ENCODE measurements at places on chromosomes 5 and 9.

- DNase-seq = no peak
These were observed 1.1 kb downstream of the SLC31A1 start for GRCh38 chr9:113222482-113222841.

DNA sequence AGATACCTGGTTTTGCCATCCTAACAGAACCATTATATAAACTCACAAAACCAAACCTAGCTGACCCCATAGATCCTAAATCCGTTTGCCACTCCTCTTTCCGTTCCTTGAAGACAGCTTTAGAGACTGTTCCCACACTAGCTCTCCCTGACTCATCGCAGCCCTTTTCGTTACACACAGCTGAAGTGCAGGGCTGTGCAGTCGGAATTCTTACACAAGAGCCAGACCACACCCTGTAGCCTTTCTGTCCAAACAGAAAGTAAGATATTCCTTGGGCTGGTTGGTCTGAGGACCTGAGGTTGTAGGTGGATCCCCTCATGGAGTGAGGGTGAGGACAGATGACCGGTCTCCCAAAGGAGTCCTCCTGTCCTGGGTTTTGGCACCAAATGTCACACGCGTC is 56.7 kb upstream of the NAA35 start:
- DNase-seq = no peak

DNA sequence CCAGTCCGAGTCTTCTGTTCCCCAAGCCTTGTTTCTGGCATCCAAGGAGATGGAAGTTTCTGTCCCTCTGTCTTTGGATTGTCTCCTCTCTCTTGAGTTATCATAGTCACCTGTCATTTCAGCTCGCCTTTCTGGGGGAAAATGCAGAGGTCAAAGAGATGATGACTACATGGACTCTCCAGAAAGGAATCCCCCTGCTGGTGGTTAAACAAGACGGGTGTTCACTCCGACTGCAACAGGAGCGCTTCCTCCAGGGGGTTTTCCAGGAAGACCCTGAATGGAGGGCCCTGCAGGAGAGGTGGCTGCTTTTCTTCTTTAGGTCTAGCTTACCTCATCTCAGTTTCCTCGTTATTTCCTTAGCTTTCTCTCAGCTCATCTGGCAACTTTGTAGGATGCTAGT is 25.1 kb downstream of the ERAP2 start:
- no peak for DNase-seq

GRCh38 chr9:70772601-70773000 is 348.8 kb downstream of the TRPM3 start:
- DNase-seq = no peak

DNA sequence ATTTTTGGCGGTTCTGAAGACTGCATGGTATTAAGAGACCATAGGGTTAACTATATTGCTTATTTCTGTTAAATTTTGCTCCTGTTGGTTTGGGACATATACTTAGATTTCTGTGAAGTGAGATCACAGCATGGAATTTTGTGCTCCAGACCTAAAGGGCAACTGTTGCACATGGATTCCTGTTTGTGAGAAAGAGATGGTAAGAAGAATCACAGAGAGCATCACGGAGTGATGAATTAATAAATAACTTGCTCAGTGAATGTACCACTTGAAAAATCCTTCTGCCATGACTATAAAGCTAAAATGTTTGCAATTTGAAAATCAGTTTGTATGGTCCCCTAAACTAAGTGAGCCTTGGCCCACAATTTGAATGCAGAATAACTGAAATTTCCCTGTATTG is 4.5 kb downstream of the PSAT1 start:
- no peak for DNase-seq

DNA sequence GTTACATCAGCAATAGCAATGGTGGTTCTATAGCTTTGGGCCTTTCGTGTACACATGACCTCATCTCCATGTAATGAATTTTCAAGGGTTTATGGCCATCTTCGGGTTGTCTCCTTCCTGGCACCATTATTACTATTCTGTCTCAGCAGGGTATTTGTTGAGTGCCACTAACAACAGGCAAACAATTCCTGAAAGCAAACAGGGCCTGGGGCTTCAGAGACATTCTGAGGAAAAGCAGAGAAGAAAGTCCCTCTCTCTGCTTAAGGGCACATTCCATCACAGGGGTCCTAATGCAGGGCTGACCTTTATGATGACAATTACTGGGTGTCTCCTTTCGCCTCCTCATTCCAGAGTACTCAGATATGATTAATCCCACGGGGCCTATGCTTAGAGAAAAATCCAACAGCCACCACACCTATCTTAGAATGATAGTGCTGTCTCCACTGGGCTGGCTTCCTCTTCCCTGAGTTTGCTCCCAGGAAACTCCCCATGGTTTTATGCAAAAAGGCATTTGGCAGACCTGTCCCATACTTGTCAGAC is 540.2 kb upstream of the ZNF462 start:
- no peak for DNase-seq

GRCh38 chr9:105539452-105539851 is 18.5 kb upstream of the FKTN start:
- no peak for DNase-seq

GRCh38 chr9:124771867-124772679 is 962 bp upstream of the NR6A1 start:
- DNase-seq = peak; percentile 36

All from T-helper 17 cell (primary cell).